Right lung (tissue), 10 donors: ENCODE measurements at places on chromosomes 1 and 21. TPM values are rescaled to one million over a fixed set of nuclear protein-coding genes. Genes with fewer than 3 reads are reported as not detected.
A peak's percentile ranks its signal among the peaks of the same experiment; 100 is the strongest.

- DNase-seq, result no peak
Observed at GRCh38 chr1:212594640-212595039, 13.9 kb upstream of the ATF3 start.

- no peak for DNase-seq
Observed at GRCh38 chr1:56957931-56958330, 7.9 kb downstream of the C8B start.

GRCh38 chr1:9165396-9165795 lies 36.5 kb upstream of the GPR157 start:
- DNase-seq, result no peak

DNA sequence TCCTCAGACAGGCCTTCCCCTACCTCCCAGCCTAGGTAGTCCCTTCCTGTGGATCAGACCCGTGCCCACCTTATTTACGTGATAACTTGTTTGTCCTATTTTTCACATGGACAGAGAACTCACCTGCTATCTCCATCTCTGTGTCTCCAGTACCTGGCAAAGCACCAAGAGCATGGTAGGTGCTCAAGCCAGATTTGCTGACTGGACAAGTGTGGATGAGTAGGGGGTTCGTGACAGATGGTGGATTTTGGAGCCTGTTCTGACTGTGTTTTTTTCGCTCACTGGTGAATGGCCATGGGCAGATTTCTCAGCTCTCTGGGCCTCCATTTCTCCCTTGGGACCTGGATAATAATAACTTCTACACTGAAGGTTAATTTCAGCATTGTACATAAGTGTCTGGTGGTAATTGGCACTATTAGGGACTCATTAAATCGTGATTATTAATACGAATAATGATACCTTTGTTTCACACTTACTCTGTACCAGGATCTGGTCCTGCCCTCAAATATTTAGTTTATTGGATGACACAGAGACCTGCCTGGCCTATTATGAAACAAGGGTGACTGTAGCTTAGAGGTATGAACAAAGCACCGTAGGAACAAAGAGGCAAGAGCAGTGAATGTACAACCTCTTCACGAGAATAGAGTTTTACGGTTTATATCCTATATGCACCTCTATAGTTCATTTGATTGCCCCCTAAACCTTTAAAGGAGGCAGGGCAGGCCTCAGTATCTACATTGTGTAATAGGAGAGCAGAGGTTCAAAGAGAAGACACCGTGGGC lies 24.5 kb upstream of the SLC26A9 start:
- no peak for DNase-seq

GRCh38 chr1:234533034-234533891 lies 54.3 kb upstream of the TARBP1 start:
- DNase-seq, result no peak

GRCh38 chr1:225424562-225425200 lies 3.2 kb downstream of the LBR start:
- no peak for DNase-seq

DNA sequence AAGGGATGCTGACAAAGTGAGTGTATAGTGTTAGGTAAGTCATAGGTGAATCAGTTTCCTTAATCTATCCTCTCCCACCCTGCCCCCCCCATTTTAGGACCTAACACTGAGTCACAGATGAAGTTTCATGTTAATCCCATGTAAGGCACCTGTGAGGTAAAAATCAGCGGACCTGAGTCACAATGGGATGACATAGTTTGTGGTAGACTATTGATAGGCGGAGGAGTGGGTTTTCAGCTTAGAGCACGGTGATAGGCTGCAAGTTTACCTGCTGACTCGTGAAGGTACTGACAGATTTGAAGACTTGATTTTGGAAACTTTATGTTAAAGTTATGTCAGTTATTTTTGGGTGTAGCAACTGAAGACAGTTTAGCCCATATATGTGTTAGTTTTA lies 1.7 kb downstream of the TOR1AIP1 start:
- DNase-seq, result no peak

DNA sequence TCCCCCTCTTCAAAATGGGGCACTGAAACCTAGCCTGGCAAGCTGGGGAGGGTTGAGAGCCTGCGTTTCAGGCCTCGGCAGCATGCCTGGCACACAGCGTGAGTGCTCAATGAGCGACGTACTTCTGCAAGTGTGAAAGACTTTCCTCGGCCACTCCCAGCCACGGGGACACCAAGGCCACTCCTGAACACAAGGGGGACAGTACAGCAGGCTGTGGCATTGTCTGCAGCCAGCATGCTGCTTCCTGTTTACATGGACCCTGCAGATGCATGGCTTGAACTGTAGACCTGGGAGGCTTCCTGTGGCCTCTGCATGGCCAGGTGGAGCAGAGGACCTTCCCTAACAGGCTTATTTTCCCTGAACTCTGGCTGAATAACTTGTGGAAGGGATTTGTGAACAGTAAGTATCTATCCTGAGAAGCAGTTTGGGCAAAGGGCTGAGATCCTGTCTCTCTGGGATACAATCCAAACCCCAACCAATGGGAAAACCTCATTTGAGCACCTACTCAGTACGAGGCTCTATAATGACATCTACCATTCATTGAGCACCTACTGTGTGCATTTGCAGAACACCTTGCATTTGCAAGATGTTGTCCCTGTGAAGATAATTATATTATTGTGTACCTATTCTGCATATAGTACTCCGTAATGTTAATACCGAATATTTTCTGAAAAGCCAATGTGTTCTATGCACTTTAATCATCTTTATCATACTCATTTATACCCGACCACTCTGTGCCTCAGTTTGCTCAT lies 9.9 kb upstream of the HSPG2 start:
- DNase-seq, result no peak

- DNase-seq, result no peak
Observed at GRCh38 chr1:68196676-68197075, 35.6 kb downstream of the WLS start.

DNA sequence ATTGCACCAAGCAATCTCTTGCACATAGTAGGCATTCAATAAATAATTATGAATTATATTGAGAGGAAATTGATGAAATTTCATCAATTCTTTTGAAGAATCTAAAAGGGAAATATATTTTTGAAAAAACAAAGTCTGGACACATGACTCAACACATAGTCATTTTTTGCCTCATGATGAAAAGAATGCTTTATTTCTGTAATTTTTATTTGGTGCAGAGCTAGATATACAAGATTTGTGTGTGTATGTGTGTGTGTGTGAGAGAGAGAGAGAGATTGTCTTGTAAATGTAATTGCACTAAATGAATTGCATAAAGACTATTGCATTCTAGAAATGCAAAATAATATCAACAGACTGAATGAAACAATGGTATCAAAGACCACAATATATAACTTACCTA lies 206.2 kb upstream of the C1orf87 start:
- no peak for DNase-seq

DNA sequence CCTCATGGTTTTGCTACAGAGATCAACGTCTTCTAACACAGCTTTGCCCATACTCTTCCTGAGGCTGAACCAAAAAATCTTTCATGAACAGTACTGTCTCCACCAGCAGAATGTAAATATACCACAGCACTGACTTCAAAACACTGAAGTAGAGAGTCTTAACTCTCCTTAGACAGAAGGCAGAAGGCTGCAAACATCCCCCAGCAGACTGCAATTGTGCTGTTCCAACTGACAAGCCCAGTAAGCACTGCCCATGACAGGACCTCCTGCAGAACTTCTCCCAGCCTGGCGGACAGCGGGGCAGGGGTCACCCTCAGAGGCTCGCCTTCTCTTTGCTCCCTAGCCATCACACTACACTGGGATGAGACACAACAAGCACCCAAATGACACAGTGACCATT lies 218.7 kb downstream of the RERE start:
- no peak for DNase-seq

DNA sequence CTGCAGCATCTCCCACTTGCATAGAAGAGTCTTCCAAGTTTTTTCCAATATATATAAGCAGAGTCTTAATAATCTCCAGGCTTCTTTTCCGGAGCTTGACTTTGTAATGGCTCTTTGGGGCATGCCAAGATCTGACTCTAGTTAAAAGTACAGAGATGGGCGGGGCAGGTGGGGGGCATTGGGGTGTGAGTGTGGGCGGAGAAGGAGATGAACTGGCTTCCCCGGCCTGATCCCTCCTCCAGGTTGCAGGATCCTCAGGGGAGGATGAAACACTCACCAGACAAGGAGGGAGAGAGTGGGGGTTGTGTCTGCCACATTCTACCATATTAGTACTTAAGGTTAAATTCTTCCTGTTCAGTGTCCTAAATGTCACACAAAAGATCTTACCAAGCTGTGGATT lies 23.0 kb downstream of the S100A10 start:
- no peak for DNase-seq

GRCh38 chr1:48908606-48909005 lies 131.9 kb upstream of the BEND5 start:
- no peak for DNase-seq

GRCh38 chr1:18949686-18950400 lies 6.6 kb downstream of the IFFO2 start:
- peak; percentile 79 for DNase-seq

The DCST1 gene
- polyA plus RNA-seq, result 0.34 TPM

The IL24 gene
- polyA plus RNA-seq, result 0.30 TPM

The AADACL4 gene
- 0.15 TPM for polyA plus RNA-seq

The GCSAML gene
- 0.45 TPM for polyA plus RNA-seq

The TMPRSS15 gene
- polyA plus RNA-seq, result 0.08 TPM

The LRRC39 gene
- polyA plus RNA-seq, result 5.2 TPM

The OPRD1 gene
- polyA plus RNA-seq, result 0.15 TPM
